ENCODE measurements at places on chromosomes 1 and 21.

DNA sequence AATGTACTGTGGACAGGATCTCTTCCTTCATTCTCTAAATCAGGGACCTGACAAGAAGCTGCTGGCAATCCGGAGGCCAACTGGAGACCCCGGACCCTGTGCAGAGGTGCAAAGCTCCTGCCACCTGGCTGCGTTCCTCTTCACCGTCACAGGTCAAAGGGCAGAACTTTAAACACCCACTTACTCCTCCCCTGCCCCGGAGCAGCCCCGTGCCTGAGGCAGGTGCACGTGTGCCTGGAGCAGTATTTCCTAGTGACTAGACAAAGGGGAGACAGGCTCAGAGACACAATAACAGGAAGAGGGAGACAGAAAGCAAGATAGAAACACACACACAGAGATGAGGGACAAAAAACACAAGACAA is 6.6 kb upstream of the PIGC start:
- DNase-seq = no peak

DNA sequence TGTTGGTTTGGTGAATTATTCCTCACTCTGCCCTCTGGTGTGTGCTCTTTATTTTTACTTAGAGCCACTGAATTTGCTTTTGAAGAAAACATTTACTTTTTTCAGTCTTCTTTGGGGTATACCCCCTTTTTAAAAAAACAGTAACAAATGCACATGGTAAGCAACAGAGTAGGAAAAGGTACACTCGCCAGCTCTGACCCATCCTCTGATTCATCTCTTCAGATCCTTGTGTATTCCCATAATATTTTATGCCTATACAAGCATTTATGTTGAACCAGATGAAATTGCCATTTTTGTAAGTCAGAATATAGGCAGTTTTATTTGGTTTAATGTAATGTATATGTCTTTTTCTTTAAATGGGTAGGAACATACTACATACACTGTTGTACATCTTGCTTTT is 28.3 kb downstream of the TTC3 start:
- DNase-seq = no peak

DNA sequence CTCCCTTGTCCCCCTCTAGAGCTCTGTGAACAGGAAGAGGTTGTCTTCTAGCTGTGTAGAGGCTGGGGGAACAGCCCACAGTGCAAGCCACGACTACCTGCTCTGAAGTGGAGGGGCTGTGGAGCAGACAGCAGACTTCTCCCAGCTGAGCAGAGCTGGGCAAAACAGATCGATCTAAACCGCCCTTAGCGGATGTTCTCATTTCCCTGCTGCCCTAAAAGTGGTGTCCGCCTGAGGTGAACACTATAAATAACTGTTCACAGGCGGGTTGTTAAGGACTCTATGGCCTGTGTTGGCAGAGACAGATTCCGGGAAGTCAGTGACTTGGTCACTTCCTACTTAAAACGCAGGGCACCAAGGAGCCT is 203.2 kb downstream of the RHOU start:
- peak; percentile 88 for DNase-seq

DNA sequence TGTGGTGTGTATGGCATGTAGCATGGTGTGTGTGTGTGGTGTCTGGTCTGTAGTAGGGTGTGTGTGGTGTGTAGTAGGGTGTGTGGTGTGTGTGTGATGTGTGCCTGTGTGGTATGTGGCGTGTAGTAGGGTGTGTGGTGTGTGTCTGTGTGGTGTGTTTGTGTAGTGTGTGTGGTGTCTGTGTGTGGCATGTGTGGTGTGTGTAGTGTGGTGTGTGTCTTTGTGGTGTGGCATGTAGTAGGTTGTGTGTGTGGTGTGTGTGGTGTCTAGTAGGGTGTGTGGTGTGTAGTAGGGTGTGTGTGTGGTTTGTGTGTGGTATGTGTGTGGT is 85.5 kb downstream of the SYT2 start:
- no peak for DNase-seq

DNA sequence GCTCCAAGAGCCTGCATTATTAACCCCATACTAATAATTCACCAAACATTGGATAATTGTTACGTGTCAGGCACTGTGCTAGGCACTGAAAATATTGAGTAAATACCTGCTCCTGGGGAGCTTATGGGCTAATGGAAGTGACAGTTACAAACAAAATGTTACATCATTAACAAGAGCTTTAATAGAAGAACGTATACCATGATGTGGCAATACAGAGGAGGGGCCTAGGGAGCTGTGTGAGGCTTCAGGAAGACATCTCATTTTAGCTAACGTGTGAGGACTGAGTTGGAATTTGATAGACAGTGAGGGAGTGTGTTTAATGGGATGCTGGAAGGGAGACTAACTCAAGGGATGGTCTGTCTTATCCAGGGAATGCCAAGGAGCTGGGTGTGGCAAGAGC is 16.5 kb upstream of the TSPAN2 start:
- DNase-seq = no peak

- DNase-seq = no peak
Observed at GRCh38 chr1:241821363-241821762, 26.6 kb upstream of the EXO1 start.

DNA sequence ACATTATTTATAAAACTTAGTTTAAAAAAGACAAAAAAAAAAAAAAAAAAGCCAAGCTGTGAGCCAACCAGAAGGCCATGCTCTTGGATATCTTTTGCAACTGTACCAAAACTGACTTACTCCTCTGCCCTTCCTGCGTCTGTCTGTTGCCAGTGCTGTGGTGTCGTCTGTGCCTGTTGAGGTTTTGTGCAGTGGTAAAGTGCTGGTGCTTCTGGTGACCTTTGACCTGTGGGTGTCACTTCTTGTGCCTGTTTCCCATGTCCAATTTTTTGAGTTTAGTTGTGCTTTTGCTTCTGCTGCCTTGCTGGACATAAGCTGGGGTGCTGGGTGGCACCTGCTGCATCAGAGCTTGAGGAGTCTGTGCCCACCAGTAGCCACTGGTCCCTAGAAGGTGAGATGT is 41.4 kb downstream of the RNF187 start:
- DNase-seq = no peak

- no peak for DNase-seq
Observed at GRCh38 chr1:169460191-169460833, 25.4 kb downstream of the SLC19A2 start.

GRCh38 chr1:219086956-219087469 is 86.7 kb upstream of the LYPLAL1 start:
- no peak for DNase-seq

- DNase-seq = peak; percentile 6
Observed at GRCh38 chr1:201022820-201023516, 546 bp downstream of the KIF21B start.

GRCh38 chr1:169495046-169495775 is 9.5 kb upstream of the SLC19A2 start:
- no peak for DNase-seq

GRCh38 chr1:24727501-24728216 is 17.6 kb upstream of the CLIC4 start:
- DNase-seq = no peak

DNA sequence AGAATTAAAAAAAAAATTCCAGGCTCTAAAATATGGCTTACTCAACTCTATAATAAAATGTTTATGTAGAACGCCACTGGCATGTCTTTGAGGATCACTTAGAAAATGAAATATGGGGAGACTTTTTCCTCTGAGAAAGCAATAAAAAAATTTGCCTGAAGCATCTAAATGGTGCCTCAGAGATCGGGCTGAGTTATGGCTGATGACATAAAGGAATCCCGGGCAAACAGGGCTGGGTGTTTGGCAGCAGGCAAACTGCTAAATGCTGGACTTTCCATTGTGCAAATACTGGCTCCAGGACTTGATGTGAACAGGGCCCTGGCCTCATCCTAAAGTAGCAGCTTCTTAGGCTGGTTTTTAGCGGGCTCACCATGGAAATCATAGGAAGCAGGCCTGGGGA is 44.5 kb upstream of the C1orf87 start:
- DNase-seq = no peak

- DNase-seq = no peak
Observed at GRCh38 chr1:119040906-119041305, 52.8 kb upstream of the TBX15 start.

DNA sequence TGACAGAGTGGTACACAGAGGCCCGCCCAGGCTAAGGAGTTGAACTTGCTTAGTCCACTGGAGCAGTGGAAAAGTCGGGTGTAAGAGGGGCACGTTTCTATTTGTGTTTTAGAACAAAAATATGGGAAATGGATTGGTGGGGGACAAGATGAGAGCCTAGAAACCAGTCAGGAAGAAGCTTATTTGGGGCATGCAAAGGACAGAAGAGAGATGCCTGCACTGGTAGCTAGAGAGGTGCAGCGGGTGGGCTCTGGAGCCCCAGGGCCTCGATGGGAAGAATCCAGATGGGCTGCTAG is 1.2 kb upstream of the LIN9 start:
- DNase-seq = no peak

Measured in kidney capillary endothelial cell (primary cell).